ENCODE measurements at places on chromosomes 12 and 14.

- no peak for DNase-seq
These were observed 54.9 kb downstream of the PLEKHG7 start for GRCh38 chr12:92757597-92758121.

GRCh38 chr12:27778206-27778605, 1.8 kb upstream of the KLHL42 start:
- DNase-seq: no peak

- DNase-seq: no peak
These were observed 1.7 kb downstream of the HECTD1 start for GRCh38 chr14:31205681-31206535.

GRCh38 chr12:106021516-106021915, 117.2 kb downstream of the NUAK1 start:
- no peak for DNase-seq

DNA sequence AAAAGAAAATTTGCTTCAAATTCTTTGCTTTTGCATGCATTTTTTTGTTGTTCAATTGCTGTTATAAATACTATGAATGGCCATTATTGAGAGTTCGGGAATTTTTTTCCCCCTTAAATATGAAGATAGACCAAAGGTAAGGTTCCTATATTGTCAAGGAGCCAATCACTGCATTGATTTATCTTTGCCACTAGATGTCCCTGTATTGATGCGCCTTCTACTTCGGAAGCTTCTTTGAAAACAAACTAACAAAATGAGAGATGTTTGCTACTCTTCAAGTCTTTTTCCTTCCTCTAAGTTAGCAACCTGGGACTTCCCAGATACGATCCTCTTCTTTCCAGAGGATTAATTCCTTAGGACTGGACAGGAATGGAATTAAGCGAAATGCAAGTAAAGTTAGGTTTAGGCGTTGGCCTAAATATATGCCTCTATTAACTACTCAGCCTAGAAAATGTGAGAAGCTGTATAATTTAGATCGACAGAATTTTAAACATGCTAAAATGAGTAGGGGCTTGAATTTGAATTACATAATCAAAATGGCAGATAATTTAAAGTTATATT, 318.1 kb downstream of the AEBP2 start:
- no peak for DNase-seq

- DNase-seq: no peak
These were observed 16.3 kb upstream of the DCP1B start for GRCh38 chr12:2020511-2020910.

DNA sequence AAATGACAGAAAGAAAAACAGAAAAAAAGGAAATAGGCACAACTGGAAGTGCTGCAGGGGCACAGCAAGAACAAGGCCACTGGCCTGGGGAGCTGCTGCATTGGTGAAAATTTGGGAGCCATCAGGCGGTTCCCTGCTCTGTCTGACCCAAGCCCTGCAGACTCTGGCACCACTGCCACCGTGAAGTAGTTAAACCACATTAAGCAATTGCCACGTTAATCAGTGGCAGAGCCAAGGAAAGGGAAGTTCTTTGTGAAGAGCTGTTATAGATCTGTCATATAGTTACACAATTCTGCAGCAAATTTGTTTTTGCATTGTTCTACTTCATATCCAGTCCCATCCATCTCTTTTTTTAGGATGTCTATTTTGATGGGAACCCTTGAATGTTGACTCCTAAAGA, 915.3 kb downstream of the FSCB start:
- no peak for DNase-seq

GRCh38 chr14:29035134-29035533, 268.5 kb downstream of the FOXG1 start:
- DNase-seq: no peak
